ENCODE measurements at places on chromosomes 4 and X.

- no peak for DNase-seq
Measured at GRCh38 chr4:6042293-6043063, 24.2 kb upstream of the C4orf50 start.

DNA sequence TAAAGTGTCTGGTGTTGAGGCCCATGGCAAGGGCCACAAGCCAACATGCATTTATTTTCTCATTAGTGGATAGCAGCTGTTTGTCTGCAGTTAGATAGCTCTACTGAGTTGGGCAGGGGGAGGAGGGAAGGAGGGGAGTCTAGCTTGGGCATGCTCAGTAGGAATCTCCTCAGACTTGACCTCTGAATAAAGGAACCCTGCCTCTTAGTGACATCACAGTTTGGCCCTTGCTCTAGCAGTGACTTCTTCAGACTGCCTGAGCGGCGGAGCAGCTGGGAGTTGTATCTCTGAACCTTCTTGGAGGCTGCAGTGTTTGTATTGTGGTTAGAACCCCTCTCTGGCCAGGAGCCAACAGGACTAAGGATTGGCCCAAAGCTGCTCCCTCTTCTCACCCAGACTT is 57.4 kb downstream of the BCORL1 start:
- DNase-seq, result no peak

GRCh38 chr4:42519803-42520417 is 122.6 kb downstream of the SHISA3 start:
- peak; percentile 76 for DNase-seq

- DNase-seq, result no peak
Measured at GRCh38 chr4:2898001-2898400, 54.4 kb downstream of the ADD1 start.

DNA sequence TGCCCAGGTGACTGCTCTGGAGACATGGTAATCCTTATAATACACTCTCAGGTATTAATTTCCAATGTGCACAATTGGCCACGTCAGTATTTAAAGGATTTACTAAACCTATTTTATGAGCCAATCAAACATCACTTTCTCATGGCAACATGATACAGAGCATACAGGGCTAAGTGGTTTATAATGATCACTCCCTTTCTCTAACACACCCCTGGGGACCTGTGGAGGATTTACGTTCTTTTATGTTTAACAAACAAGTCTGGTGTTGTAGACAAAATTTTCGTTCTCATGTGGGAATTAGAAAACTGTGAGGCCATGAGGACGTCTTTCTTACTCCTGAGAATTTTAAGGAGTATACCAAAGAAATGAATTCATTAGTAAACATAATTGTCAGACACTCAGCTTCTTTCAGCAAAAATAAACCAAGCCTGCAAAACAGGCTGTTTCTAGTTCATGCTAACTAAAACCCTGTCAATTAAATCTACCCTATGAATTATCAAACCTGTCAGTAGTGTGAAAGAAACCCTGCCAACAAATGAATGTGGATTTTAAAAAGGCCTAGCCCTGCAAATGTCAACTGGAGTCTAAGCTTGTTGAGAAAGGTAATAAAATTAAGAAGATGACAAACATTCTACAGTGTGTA is 155.8 kb downstream of the PDGFC start:
- peak; percentile 6 for DNase-seq

- DNase-seq, result peak; percentile 60
Measured at GRCh38 chrX:21926527-21927278, 13.8 kb upstream of the SMS start.

DNA sequence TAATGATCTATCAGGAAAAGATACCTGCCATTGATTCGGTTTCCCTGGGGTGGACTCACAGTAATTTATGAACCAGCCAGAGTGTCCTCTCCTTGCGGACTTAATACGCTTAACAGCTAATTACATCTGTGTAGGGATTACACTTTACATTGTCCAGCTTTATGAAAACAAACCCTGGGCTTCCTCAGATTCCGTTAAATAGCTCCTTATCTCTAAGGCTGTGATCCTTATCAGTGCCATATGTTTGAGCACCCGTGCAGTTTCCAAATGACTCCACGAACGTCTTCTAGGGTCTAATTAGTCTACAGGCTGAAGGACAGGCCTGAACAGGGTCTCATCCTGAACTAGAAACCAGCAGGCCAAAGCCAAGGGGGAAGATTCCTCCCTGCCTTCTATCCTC is 56.9 kb downstream of the KDR start:
- DNase-seq, result no peak

GRCh38 chrX:23263892-23264291 is 70.8 kb upstream of the PTCHD1 start:
- DNase-seq, result no peak

GRCh38 chr4:145839151-145839550 is 99.5 kb downstream of the ZNF827 start:
- DNase-seq, result no peak

- no peak for DNase-seq
Measured at GRCh38 chr4:153174821-153175567, 29.2 kb upstream of the TRIM2 start.

GRCh38 chrX:153766098-153766817 is 2.2 kb downstream of the PLXNB3 start:
- DNase-seq, result peak; percentile 72

GRCh38 chr4:52728691-52729240 is 22.5 kb downstream of the ERVMER34-1 start:
- no peak for DNase-seq

GRCh38 chr4:39608451-39608850 is 30.2 kb downstream of the SMIM14 start:
- DNase-seq, result no peak

GRCh38 chr4:2652415-2653160 is 103.5 kb downstream of the TNIP2 start:
- DNase-seq, result no peak

DNA sequence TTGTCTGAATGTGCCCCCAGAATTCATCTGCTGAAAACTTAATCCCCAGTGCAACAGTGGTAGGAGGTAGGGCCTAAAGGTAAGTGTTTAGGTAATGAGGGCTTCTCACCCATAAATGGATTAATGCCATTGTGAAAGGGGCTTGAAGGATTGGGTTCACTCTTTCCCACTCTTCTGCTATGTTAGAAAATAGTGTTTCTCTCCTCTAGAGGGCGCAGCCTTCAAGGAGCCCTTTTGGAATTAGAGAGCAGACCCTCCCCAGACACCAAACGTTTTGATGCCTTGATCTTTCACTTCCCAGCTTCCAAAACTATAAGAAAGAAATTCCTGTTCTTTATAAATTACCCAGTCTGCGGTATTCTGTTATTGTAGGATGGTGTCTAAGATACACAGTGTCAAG is 706.4 kb downstream of the SMARCA1 start:
- DNase-seq, result peak; percentile 10

DNA sequence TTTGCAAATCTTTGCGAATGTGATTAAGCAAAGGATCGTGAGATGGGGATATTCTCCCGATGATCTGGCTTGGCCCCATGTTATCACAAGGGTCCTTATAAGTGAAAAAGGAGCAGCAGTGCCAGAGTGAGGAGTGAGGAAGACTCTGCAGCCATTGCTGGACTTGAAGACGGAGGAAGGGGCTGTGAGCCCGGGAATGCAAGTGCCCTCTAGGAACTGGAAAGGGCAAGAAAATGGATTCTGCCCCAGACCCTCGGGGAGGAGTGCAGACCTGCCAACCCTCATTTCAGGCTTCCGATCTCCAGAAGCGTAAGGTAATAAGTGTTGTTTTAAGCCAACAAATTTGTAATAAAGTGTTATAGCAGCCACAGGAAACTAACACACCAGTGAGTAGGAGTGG is 76.3 kb downstream of the EVC start:
- DNase-seq, result no peak

- DNase-seq, result no peak
Measured at GRCh38 chr4:14337892-14338584, 664.2 kb upstream of the CPEB2 start.

GRCh38 chrX:22139822-22140221 is 107.7 kb downstream of the PHEX start:
- no peak for DNase-seq

- DNase-seq, result no peak
Measured at GRCh38 chr4:187027272-187027671, 303.6 kb upstream of the FAT1 start.

GRCh38 chr4:74267998-74268606 is 40.2 kb upstream of the EPGN start:
- DNase-seq, result peak; percentile 12

DNA sequence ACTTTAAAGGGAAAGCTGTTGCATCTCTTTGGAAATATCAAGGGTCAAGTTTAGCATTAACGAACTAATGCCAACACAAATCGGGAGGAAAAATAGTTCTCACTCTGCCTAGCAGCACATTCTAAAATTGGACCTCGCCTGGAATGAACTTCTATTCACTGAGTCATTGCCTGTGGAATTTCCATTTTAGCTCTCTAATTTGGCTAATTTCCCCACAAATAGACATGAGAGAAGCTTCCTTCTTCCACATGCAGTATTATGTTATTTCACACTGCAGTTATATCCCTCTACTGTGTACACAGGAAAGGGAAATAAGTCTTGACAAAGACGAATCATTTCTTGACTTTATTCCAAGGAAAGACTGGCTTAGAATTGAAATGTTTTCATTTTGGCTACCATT is 9.3 kb downstream of the ZXDA start:
- no peak for DNase-seq

DNA sequence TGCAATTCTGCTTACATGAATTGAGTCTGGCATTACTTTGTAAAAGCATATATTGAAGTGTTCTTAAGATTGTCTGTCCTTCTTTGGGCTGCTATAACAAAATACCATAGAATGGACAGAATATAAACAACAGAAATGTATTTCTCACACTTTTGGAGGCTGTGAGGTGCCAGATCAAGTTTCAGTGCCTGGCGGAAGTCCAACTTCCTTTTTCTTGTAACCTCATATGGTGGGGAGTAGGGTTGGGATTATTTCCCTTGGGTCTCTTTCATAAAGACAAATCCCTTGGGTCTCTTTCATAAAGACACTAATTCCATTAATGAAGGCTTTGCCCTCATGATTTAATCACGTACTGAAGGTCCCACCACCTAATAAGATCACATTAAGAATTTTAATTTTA is 199.3 kb upstream of the GRID2 start:
- DNase-seq, result no peak

DNA sequence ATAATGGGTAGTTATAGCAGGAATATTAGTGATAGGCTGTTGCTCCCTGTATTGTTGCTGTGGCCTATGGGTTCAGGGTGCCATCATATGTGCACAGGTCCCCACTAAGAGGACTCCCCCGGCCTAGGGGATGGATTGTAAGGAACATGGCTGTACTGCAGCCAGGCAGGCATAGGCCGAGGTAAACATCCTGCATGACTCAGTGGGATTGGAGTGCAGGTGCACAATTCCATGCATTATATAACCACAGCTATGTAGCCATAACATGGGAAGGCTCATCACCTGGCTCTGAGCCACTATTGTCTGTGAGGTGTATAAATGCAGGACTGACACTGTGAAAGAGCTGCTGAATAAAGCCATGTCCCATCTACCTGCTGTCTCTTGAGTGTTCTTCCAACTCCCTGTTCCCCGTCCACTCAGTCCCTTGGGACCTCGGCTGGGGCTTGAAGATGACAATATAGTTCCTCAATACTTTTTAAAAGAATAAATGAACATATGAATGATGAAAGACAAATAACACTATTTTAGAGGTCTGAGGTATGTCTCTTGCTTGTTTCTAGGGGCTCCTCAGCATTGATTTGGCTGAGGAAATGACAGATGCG is 425.2 kb downstream of the IDS start:
- DNase-seq, result no peak

- DNase-seq, result peak; percentile 56
Measured at GRCh38 chr4:48141048-48141447, 7.0 kb upstream of the TXK start.

- peak; percentile 39 for DNase-seq
Measured at GRCh38 chr4:166657261-166657660, 577.0 kb downstream of the SPOCK3 start.

GRCh38 chrX:124212622-124213021 is 119.8 kb upstream of the TEX13D start:
- DNase-seq, result no peak

DNA sequence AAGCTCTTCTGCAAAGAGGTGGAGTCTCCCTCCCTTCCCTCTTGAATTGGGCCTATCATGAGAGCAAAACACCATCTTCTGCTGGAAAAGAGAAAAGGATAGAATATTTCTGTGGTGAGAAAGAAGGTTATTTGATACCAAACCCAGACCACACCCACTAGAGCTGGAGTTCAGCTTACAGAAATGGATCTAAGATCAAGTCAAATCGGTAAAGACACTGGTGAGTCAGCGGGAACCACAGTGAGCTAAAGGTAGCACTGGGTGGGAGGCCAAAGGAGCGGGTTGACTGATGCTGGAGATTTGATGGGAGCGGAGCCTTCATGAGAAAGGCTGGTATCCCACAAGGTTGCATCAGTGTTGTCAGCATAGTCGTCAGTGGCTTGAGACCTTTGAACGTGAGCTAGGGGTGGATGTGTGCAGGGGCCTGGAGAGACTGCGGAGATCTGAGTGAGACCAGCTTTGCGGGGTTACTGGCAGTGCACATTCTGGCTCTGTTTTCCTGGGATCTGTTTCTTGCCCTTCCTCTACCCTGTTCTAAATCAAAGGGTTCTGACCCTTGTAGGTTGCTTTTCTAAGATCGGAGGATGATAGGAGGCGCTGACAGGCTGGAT is 106.4 kb upstream of the SCOC start:
- DNase-seq, result no peak

- no peak for DNase-seq
Measured at GRCh38 chr4:110636171-110636679, 13.3 kb upstream of the PITX2 start.

DNA sequence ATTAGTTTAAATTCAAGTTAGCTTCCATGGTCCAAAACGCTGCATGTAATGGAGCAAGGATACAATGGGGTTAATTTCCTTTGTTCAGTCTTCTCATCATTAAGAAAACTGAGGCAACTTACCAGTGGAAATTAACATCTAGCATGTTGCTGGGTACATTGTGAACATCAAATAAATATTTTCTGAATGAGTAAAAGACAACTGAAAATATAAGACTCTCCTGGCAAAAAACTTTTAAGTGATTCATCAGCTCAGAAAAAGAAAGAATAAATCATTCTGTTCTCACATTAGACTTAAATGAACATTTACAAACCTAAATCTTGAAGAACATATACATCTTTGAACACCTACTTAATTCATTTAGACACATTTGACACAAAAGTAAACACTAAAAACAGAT is 138.4 kb upstream of the ETNPPL start:
- no peak for DNase-seq

GRCh38 chr4:176437756-176438155 is 118.0 kb downstream of the SPCS3 start:
- DNase-seq, result no peak

DNA sequence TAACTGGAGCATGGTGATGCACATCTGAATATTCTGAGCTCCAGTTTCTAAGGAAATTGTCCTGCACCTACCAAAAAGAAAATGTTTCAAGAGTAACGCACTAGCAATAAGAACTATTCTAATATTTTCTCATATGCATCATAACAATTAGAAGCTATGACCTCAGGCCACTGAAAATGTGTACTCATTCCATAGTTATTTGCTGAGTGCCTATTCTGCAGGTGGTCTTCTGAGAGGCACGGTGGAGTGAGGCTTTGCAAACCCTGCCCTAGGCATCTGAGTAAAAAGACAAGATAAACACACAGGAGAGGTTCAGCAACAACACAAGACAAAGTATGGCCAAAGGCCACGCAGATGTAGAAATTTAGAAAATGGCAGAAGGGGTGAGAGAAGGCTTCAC is 23.7 kb downstream of the SLC10A6 start:
- DNase-seq, result no peak

Measured in hepatocyte (in vitro differentiated cells).